ENCODE measurements at places on chromosomes 4 and X.
A peak's percentile ranks its signal among the peaks of the same experiment; 100 is the strongest.

GRCh38 chr4:80208610-80209339, 11.5 kb downstream of the PRDM8 start:
- DNase-seq, result no peak

DNA sequence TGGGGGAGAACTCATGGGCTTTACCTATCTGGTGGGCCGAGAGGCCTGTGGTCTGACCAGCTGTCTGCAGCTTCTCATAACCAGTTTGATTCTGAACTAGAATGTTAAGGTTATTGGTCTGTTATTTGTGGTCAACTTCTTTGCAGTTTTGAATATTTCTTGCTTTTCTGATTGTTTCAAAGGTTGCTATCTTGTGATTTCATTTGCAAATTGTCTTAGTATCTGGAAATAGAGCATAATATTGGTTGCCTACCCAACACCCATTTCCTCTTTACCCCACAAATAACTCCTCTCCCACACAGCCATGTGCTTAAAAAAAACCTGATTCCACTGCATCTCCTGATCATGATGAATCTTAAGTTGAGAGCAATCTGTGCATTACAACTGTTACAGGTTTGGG, 39.1 kb upstream of the BMP2K start:
- no peak for DNase-seq

- no peak for DNase-seq
Measured at GRCh38 chr4:81622028-81622427, 150.3 kb upstream of the RASGEF1B start.

DNA sequence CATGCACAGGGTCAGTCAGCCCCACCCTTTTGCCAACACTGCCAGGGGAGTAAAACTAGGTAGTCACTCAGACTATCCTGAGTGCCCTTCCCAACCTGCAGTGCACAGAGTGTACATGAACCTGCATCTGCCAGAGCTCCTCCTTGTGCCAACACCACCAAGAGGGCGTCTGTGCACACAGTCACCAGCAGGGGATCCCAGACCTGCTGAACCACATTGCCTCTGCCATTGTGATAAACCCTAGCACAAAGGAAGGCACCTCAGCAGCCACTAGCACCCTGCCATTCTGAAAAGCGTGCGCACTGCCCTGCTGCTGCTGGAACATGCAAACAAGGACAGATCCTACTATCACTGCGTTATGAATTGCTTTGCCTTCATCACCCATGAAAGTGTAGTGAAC, 247.8 kb upstream of the POU3F4 start:
- DNase-seq, result no peak

- no peak for DNase-seq
Measured at GRCh38 chrX:133415276-133416105, at the start of gene GPC4. Gene GPC4 (minus strand): TSS chrX:133415489. CDS start chrX:133414965, 524 bp downstream.

DNA sequence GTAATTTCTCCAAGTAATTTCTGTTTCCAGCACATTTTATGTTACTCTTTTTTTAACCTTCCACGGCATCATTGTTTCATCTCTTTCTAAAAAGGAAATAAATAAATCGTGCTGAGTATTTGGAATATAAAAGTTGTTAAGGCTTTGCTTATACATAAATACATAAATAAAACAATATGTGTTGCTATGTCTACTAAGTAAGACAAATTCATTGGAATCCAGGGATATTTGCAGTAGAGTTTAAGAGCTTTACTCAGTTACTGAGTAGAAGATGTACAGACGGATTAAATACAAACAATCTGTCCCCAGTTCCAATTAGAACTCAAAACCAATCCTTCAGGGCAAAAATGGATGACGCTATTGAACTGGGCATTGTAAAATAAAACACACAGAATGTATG, 1.4 kb downstream of the ARHGAP24 start:
- no peak for DNase-seq

GRCh38 chr4:65868096-65868824, 198.0 kb upstream of the EPHA5 start:
- DNase-seq, result no peak

DNA sequence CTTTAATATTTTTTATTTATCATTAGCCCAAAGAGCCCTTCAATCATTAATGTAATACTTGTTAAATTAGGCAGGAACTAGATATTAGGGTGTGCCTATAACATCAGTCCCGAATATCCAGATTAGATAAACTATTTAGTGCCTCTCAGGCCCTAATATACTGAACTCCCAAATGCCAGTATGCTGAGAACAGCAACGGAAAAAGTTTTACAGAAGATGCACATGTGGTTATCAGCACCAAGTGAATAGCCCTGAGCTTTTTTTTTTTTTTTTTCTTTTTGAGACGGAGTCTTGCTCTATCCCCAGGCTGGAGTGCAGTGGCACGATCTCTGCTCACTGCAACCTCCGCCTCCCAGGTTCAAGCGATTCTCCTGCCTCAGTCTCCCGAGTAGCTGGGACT, 13.0 kb upstream of the ELF2 start:
- no peak for DNase-seq

DNA sequence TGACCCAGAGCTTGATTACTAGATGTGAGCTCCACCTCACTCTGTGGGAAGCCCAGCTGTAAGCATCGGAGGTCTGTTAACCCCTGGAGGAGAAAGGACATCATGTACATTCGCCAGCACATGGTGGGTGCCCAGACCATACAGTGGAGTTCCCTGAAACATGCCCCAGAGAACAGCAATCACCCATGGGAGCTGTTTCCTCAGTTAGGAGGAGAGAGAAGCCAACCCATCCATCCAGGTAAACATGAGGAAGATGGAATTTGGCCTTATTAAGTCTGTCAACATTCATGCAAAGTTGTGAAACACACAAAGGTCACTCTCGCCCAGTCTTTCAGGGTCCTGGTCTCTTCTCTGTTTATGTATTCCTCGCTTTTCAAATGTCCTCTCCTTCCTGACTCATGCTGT, 354.7 kb downstream of the ANK2 start:
- no peak for DNase-seq

DNA sequence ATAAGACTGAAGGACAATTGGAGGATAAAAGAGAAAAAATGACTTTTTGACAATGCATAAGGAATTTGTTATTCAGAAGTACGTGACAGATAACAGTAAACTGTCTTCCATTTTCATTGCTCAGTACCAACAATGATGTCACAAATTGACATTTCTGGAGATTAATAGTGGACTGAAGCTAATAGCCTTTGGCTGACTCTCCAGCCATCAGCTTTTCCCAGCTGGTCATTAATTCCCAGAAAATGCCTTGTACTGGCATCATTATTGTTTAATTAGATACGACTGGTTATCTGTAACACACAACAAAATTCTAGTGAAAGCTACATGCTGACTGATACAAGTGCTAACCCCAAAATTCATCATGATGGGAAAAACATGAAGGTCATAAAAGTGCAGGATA, 147.9 kb upstream of the FGF13 start:
- no peak for DNase-seq

GRCh38 chr4:73068491-73069337, 802 bp downstream of the COX18 start:
- peak; percentile 41 for DNase-seq

- no peak for DNase-seq
Measured at GRCh38 chr4:119268466-119268865, 53.5 kb downstream of the FABP2 start.

- DNase-seq, result no peak
Measured at GRCh38 chrX:155632431-155633100, 19.8 kb upstream of the TMLHE start.

- DNase-seq, result no peak
Measured at GRCh38 chr4:87500092-87500462, 29.1 kb downstream of the SPARCL1 start.

Measured in amniotic epithelial cell (primary cell).